Hepatocyte (in vitro differentiated cells): ENCODE measurements at places on chromosomes 11 and 22. TPM values are rescaled to one million over a fixed set of nuclear protein-coding genes. Genes with fewer than 3 reads are reported as not detected.

The KCNJ1 gene
- total RNA-seq = not detected in 2 replicates

- no peak for DNase-seq
These were observed 350.1 kb downstream of the CASP12 start for GRCh38 chr11:104547996-104548661.

DNA sequence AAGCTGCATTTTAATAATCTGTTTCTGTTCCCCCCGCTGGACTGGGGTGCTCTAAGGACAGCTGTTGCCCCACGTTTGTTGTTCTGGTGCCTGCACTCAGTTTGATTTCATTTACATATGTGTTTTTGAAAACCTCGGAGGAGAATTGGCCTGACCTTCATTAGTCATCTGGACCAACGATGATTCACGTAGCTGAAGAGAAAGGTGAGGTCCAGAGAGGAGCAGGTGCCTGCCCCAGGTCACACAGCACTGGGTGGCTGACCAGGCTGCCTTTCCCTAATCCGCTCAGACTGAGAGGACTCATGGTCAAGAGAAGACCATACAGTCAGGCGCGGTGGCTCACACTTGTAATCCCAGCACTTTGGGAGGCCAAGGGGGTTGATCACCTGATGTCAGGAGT is 3.8 kb downstream of the CSDC2 start:
- DNase-seq = no peak

DNA sequence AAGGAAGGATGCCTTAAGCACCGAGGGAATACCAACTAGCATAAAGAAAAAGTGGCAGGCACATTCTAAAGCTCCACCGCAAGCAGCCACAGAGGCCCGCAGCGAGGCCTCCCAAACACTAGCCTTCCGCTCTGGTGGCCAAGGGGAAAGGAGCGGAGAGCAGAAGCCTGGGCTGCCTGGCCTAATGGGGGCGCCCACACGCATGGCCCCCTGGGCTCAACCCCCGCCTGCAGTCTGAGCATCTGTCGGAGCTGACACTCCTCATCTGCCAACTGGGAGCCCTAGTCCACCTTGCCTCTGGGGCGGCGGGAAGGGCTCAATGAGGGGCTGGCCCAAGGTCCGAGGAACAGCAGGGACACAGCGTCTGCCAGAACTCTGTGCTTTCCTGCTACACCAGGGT is 50.1 kb upstream of the WNT11 start:
- DNase-seq = no peak

DNA sequence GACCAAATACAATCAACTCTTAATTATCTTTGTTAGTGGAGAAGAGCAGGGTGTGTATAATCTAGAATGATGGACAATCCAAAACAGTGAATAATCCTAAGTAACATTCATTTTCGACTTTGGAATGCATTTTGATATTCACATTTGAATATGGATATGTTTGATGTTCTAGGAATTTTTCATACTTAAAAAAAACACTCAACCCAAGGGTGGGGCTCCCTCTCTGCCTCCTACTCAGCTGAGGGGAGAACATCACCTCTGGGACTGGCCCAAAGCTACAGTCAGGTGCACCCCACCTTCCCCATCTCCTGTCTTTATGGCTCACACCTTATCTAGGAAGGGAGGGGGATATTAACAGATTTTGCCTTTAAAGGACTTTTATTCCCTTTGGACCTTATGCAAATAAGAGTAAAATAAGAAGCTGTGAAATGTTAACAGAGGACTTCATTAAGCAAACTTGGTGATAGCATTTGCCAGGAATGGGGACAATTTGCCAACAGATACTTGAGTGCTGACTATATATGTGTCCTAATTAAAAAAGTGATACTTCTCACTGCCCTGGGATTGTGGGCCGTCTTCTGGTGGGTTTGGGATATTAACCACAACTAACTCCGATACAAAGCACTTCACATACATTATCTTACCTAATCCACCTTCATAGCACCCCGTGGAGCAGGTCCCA is 187.0 kb downstream of the ST3GAL4 start:
- DNase-seq = no peak
